RWPE1 (cell line): ENCODE measurements at places on chromosomes 7 and 10.
A peak's percentile ranks its signal among the peaks of the same experiment; 100 is the strongest.

- no peak for DNase-seq
Measured at GRCh38 chr10:16663444-16663843, 141.8 kb upstream of the C1QL3 start.

- no peak for DNase-seq
Measured at GRCh38 chr10:44017483-44018145, 367.3 kb downstream of the CXCL12 start.

DNA sequence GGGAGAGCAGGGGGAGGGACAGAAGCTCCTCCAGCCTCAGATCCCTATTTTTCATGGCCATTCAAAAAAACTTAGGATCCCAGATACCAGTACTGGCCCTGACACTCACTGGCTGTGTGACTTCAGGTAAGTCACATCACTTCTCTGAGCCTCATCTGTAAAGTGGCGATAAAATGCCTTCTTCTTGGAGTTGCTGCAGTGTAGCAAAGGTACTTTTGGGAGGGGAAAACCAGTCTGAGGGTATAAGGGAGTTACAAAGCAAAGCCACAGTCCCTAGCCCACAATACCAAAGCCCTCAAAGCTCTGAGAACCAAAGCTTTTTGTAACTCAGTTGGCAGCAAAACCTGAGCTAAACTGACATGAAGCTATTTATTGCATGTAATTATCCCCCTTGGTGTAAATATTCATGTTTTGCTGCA, 43.4 kb upstream of the COL13A1 start:
- no peak for DNase-seq

DNA sequence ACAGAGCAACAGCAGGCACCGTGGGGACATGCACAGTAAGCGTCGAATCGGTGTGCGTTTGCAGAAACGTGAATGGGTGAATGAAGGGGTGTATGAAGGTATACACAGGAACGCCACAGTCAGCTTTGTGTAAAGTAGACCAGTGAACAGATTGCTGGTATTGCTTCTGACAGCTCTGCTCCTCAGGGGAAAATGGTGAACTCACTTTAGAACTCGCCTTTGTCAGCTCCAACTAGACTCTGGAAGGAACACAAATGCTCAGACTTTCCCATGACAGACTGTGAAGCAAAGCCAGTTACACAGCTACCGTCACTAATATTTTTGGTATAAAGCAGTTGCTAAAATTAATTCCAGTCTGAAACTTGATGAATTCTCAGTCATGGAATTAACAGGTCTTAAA, 78.9 kb downstream of the CUX1 start:
- no peak for DNase-seq

DNA sequence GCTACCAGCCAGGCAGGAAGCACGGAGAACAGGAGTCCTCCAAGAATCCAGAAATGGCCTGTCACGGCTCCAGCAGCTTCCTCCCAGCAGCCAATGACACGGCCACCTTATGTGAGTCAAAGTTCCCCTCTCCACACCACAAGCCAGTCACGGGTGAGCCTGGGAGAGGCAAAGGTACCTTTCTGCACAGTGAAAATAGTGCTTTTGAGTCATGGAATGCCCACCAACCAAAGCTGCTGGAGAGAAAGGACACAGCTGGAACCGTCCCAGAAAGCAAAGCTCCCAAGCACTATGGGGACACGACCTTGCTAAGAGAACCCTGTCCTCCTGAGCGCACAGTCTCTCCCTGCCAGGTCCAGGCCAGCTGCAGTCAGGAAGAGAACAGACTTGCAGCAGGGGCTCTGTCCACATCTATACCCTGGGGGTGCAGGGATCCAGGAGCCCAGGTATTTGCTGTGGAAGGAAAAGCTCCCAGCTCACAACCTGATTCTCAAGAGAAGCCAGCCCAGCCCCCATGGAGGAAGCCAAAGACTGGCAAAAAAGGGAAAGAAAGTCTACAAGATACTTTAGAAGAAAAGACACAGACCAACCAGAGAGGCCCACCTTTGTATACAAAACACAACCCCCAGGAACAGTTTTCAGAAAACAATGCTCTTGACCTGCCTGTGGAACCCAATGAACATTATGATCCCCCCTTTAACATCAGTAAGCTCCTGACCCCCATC, 24.4 kb downstream of the C10orf71 start:
- DNase-seq: no peak

DNA sequence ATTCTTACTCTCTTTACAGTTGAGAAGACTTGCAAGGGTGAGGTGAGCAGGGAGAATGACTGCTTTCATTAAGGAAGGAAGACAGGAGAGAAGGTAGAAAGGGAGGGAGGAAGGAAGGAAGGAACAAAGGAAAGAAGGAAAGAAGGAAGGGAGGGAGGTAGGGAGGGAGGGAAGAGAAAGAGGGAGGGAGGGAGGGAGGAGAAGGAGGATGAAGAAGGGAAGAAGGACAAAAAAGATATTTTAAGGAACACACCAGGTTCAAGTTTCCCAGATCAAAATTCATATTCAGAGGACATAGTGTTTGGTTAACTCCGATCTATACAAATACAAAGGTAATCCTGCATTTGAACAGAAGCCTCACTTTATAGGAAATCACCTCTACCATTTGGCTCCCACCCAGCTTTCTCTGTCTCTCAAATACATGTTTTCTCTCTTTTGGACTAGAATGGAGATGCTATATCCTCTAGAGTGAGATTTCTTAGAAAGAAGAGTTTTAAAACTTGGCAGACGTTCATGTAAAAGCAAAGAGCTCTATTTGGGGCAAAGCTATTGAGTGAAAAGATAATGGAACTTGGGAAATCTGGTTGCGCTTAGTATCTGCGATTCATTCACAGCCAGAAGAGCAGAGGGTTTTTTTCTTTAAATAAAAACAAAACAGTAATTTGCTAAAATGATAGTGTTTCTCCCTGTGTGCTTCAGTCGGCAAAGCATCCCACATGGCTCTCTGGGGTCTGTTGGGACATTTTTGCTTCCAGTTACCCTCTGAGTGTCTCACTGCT, 261.9 kb upstream of the LYZL1 start:
- no peak for DNase-seq

GRCh38 chr10:100341953-100342626, 4.9 kb upstream of the SCD start:
- DNase-seq: peak; percentile 88

DNA sequence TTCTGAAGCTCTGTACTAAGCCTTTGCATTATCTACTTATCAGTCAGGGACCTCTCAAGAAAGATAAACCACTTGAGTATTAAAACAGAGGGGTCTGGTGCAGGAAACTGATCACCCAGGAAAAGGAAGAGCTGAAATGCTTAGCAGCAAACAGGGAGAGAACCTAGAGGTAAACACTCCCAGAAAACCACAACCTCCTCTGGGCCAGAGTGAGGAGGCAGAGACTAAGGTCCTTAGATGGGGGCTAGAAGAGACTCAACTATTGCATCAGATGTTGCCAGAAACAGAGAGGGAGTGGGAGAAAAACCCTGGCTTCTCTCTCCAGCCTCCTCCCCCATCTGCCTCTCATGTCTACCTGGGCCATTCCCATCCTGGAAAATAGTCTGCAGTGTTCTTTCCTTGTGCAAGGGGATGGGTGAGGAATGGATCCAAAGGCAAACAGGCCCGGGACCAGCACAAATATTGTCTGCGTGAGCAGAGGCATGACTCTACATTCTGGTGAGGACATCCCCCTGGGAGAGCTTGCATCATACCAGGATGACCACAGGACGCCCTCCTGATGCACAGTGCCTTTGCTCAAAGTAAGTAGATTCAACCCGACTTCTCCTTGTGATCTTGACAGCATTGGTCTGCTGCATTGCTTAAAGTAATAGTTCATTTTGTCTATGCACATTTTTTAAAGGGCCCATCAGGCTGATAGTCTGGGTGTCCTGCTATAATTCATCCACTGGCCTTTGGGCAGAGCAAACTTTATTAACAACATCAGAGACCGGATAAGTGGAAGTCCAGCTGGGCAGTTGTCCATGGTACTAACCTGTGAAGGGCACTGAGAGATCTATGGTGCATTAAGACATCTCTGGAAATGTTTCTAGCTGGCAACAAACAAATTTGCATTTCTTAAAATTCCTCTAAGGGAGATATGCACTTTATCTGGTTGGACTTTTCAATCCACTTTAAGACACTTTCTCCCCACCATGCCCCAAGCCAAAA, 22.4 kb upstream of the ODAD2 start:
- DNase-seq: no peak

- DNase-seq: no peak
Measured at GRCh38 chr7:83452256-83452655, 196.7 kb downstream of the SEMA3E start.

DNA sequence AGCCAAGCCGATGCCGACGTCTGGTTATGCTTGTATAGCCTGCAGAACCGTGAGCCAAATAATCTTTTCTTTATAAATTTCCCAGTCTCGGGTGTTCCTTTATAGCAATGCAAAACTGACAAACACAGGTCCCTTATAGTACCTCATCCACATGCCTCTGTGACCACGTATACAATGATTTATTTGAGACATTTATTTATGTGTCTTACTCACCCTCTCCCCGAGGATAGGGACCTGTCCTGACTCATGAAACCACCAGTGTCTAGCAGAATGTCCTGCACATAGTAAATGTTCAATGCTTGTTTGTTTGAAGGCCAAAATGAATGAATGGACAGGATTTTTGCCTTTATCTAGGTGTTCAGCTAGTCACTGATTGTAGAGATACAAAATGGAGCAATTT, 147.9 kb upstream of the FZD8 start:
- peak; percentile 76 for DNase-seq

DNA sequence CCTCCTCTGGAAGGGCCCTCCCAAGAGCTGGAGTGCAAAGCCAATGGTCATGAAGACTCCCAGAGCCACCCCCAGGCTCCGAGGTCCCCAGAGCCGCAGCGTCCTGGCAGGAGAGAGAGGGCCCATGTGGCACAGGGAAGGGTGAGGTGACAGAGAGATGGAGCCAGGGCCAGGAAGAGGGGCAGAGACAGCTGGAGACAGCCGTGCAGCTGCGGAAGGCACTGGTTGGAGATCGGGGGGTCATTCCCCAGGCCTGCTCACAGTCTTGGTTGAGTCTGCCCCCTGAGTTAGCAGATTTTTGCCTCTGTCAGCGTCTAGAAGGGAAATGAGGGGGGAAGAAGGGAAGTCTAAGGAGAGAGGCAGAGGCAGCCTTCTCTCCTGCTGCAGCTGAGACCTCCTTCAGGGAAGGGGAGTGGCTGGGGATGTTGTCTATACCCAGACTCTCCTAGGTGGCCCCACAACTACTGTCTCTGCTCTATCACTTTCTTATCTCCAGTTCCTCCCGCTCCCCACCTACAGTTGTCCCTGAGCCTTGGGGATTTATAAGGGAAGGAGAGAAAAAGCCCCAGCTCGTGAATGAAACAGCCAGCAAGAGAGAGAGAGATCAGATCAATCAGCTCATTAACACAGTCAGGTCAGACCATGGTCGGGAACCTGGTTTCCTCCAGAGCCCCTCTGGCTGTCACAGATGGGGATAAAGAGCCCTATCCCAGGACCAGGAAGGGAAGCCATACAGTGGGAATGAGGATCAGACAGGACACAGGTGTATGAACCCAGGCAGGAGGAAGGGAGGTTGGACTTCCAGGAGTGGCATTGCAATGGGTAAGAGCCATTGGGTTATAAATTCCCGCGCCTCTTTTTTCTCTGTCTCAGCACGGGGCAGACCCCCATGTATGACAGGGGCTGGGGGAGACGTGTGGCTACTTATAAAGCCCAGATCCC, 1.2 kb downstream of the GAL3ST4 start:
- DNase-seq: no peak

DNA sequence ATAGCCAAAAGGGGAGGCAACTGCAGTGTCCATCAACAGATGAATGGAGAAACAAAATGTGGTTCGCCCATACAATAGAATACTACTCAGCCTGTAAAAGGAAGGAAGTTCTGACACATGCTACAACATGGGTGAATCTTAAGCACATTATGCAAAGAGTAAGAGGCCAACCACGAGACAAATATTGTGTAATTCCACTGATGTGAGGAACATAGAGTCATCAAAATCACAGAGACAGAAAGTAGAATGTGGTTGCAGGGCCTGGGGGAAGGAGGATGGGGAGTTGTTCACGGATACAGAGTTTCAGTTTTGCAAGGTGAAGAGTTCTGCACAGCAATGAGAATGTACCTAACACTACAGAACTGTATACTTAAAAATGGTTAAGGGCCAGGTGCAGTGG, 13.7 kb upstream of the C10orf71 start:
- no peak for DNase-seq

DNA sequence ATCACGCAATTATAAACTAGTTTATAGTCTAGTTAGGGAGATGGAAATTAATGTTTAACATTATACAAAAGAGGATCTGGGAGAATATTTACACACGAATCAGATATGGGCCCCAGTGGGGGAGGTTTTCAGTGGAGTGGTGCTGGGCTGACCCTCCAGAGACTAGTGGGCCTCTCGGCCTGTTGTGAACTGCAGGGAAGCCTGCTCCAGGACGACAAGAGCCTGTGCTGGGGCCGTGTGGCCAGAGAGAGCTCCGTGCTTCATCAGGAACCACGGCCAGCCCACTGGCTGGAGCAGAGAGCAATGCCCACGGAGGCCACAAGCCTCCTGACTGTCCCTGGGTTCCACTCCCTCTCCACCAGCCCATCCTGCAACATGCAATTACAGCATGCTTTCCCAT, 11.3 kb upstream of the ESYT2 start:
- DNase-seq: no peak

GRCh38 chr10:6114805-6115341, 26.0 kb downstream of the RBM17 start:
- peak; percentile 30 for DNase-seq

DNA sequence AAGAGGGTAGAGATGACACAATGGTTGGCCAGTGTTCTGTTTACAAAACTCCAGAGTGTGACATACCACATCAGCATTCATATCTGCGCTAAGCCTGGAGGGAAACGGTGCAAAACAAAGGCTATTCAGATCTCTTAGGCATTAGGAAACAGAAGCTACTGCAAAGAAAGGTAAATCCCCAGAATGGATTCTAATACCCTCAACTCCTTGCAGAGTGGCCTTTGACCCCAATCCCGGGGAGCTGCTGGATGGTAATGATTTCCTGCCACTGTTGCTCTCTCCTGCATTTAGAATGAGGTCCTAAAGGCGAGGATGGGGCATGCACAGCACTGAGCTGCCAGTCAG, 65.2 kb downstream of the AOAH start:
- DNase-seq: peak; percentile 46

DNA sequence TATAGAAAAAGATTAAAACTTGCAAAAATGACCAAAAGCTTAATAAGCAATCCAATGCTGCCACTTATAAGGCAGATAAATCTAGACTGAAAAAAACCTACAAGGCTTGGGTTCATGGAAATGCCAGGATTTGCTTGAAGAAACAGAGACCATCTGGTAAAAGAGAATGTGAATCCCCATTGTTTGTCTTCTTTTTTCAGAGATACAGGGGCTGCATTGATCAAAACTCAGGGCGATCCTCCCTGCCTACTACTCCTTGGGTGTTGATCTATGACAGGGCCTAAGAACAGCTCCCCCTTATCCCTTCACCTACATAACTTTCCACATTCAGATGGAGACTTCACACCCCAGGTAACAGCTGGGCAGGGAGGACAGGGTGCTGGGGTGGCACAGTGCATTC, 3.3 kb upstream of the TSGA13 start:
- DNase-seq: no peak

DNA sequence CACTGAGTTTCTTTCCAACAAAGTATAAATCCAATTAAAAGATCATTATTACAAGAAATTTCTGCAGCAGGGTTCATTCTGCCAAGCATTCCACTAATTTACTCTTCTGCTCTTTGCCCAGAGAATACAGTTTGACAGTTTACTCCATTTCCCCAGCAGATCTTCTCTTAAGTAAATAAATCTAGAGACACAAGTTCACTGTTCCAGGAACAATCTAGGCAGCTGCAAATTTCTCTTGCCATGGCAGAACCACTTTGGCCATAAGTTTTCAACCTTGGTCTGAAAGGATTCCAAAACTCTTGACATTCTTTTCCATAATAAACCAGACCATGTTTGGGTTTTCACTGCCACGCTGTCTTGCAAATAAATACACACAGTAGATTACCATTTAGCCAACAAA, 11.5 kb downstream of the RGS10 start:
- no peak for DNase-seq
